ENCODE measurements at places on chromosomes 1 and 21.

DNA sequence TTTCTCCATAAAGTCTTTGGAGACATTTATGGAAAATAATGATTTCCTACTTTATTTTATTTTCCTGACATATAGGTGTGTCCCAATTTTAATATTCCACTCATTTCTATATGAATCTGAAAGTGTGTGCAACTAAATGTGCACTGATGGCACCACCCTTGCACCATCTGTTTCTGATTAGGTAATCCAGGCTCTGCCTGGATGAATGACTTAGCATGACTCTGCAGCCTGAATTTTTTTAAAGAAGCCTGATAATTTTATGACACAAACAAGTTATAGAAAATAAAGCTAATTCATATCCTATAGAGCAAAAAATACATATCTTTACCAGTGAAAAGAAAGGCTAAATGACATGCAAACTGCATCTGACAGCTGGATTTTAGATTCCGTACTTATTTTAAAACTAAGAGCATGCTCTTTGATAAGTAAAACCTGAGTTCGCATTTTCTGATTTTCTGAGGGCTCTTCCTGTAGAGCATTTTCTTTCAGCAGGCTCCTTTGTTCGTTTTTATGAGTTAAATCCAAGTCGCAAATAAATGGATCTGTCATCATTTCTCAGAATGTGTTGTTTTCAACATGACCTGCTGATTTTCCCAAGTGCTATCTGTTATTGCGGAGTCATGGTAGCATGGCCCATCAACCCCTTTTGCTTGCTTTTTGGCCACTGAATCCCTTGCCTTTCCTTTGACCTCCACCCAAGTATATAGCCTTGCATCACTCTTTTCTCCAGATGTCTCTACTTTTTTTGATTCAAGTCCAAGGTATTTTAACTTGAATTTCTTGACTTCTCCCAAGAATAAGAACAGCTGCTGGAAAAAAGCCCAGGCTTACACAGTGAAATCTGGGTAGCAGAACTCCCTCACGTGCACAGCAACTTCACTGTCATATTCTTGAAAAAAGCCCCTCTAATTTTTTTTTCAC lies 52.8 kb upstream of the LYPLAL1 start:
- DNase-seq: no peak

GRCh38 chr1:107267489-107267888 lies 126.7 kb downstream of the NTNG1 start:
- DNase-seq: no peak

- DNase-seq: no peak
These were observed 412.8 kb downstream of the AJAP1 start for GRCh38 chr1:5067246-5067645.

DNA sequence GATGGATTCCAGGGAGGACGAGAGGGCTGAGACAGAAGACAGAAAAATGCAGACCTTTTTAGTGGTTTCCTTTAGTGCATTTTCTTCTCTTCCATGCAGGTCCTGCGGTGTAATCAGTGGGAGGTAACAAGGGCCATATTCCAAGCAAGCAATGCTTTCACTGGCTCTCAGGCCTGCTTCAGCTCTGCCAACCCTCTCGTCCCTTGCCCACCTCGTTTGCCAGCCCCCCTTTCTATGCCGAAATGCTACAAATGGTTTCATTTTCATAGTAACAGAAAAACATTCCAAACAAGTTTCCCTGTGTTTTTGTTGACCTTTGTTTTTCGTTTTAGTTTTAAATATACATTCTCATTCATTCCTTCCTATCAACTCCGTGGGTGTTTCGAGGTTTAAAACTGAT lies 443.1 kb downstream of the TTLL7 start:
- DNase-seq: no peak

DNA sequence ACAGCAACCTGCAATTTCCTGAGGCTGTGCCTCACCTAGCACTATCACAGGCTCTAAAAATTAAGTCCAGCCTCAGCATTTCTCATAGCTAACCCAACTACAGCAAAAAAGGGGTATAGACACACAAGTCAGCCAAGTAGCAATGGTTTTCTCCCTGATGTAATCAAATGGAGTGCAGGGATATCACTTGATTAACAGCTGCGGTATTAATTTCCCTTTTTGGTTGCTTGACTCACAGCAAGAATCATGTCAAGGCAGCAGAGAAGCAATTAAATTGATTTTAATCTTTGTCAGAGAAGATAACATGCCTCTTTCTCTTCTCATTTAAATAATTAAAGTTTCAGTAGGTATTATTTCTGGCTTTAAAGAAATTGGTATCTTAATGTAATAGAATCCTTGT lies 278.9 kb downstream of the RWDD3 start:
- DNase-seq: no peak

DNA sequence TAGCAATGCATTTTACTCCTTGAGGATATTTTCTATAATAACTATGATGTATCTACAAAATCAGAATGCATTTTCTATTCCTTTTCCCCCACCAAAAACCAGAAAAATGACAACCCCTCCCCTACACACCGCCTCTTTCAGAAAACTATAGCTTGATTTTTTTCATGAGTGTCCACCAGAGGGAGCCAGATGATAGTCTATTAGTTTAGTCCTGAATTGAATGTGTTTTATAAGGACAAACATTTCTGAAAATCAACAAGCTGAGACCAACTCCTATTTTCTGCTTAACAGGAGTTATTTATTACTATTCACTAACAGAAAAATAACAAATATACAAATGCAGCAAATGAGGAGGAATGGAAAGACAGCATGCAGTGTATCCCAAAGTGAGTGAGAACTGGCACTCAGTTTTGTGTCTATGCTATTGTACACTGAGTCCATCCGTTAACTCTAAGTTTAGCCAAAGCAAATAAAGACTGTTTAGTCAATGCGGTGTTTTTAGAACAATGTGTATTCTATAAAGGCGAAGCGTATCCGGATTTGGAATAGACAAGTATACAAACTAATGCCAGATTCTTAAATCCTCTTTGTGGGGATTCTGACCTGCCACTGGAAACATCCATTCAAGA lies 182.6 kb downstream of the VAV3 start:
- DNase-seq: no peak

- DNase-seq: peak; percentile 24
These were observed 17.5 kb downstream of the TAL1 start for GRCh38 chr1:47214549-47214948.

All from activated effector memory CD4-positive, alpha-beta T cell treated with anti-CD3 and anti-CD28 coated beads, Interleukin-2, amount 50 U/mL, for 16 hours (primary cell).